Activated B cell treated with CpG ODN at 0.5 μM for 24 hours (primary cell): ENCODE measurements at places on chromosomes 6 and 20.

GRCh38 chr6:166930354-166930891 lies 25.9 kb downstream of the RNASET2 start:
- no peaks in the 10 kb centered on the region for H3K27me3 ChIP-seq
- no peak overlapping the region for H3K4me3 ChIP-seq
- DNase-seq, result no peak
- peaks cover 87% of the 10 kb centered on the region for H3K36me3 ChIP-seq
- no peak overlapping the region for H3K27ac ChIP-seq

DNA sequence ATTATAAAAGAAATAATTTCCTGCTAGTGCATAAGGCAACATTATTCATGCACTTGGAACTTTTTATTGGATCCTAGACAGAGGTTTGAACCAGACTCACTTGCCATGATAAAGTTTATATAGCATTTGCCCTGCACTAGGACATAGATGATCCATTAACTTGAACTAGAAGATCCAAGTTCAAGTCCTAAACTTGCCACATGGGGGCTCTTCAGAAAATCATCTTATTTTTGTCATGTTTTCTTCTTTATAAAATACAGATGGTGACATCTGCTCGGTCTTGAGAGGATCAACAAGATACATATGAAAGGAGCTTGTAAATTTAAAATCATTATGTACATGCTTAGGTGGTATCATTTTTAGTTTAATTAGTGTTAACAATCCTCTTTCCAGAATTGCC lies 94.5 kb downstream of the SIM1 start:
- H3K27me3 ChIP-seq, result no peaks in the 10 kb centered on the region
- DNase-seq, result no peak
- H3K4me3 ChIP-seq, result no peak overlapping the region
- H3K4me1 ChIP-seq, result no peaks in the 10 kb centered on the region
- no peak overlapping the region for H3K27ac ChIP-seq

GRCh38 chr20:32144898-32145662 lies 35.6 kb downstream of the TM9SF4 start:
- H3K27me3 ChIP-seq, result no peaks in the 10 kb centered on the region
- H3K4me1 ChIP-seq, result no peaks in the 10 kb centered on the region
- H3K4me3 ChIP-seq, result no peak overlapping the region
- no peak for DNase-seq

DNA sequence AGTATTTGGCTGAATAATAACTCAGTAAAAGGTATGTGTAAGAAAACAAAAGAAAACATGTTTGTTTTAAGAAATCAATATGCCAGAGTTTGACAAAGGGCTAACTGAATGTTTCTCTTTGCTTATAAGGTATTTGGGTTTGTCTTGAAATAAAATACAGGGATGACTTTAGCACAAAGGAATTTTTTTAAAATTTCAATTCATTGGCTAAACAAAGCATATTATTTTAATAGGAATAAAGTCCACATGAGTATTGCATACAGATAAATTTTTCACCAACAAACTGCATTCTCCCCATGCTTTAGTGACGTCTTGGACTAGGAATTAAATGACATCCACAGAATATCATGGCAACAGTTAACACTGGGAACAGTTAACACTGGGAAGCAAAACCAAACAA lies 480.0 kb upstream of the JAG1 start:
- no peak overlapping the region for H3K4me3 ChIP-seq
- no peak for DNase-seq
- H3K27ac ChIP-seq, result no peak overlapping the region

- H3K4me3 ChIP-seq, result no peak overlapping the region
- no peaks in the 10 kb centered on the region for H3K36me3 ChIP-seq
- H3K4me1 ChIP-seq, result peaks cover 3% of the 10 kb centered on the region
- H3K27me3 ChIP-seq, result peaks cover 21% of the 10 kb centered on the region
- no peak for DNase-seq
Measured at GRCh38 chr20:51696304-51697071, 71.7 kb downstream of the ATP9A start.

- H3K27me3 ChIP-seq, result peaks cover 28% of the 10 kb centered on the region
- H3K36me3 ChIP-seq, result no peaks in the 10 kb centered on the region
- H3K27ac ChIP-seq, result no peak overlapping the region
- H3K4me1 ChIP-seq, result peaks cover 2% of the 10 kb centered on the region
Measured at GRCh38 chr6:44169154-44169553, 10.5 kb downstream of the CAPN11 start.

- no peak overlapping the region for H3K27ac ChIP-seq
- H3K4me3 ChIP-seq, result no peak overlapping the region
- H3K4me1 ChIP-seq, result no peaks in the 10 kb centered on the region
- H3K36me3 ChIP-seq, result no peaks in the 10 kb centered on the region
- no peak for DNase-seq
Measured at GRCh38 chr20:7627734-7628663, 312.3 kb downstream of the HAO1 start.
